ENCODE measurements at places on chromosomes 3 and 15.

GRCh38 chr3:27115352-27115751 lies 253.8 kb downstream of the NEK10 start:
- no peak for DNase-seq

DNA sequence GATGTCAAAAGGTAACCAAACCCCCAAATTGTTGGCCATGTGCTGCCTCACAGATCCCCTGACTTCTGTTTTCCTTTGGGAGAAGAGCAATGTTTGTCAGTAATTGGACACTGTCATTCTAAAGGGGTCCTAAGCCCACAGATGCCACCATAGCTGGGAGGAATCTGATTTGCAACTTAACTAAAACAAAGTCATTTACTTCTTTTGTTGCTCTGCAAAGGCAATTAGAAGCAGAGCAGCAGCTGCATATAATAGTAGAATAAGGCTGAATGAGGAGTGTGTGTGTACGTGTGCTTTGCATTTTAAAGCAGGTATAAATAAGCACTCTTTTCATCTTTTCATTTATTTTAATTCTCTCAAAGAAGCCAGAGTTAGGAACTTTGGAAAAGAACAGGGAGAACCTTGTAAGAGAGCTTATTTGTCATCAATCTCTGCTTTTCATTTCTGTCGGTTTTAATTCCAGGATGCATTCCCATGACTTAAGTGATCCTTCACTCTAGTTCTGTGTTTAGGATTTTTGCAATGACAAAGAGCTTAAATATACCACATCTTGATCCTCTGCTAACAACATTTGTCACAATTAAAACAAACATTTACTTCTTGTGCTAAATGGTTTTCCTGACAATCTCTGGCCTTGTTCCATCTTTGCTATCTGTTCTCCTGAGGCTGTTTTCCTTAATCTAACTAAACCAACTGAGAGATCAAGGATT lies 530.2 kb upstream of the CBLB start:
- no peak for DNase-seq

DNA sequence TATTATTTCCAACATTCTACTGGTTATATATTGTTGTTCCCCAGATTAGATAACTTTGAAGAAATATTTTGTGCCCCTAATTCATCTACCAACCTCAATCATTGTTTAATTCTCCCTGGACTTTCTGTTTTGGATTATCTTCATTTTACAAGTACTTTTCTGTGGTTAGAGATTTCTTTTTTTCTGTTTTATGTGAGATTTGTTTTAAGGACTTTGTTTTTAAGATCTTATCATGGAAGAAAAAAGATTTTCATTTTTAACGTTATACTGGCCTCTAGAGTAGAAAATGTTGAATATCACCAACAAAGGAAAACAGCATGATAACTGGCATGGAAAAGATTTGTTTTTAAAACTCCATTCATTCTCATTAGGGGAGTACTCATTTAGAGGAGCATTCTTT lies 210.9 kb upstream of the KCNMB2 start:
- DNase-seq = no peak

GRCh38 chr15:39622660-39623516 lies 42.0 kb downstream of the THBS1 start:
- DNase-seq = no peak

- peak; percentile 56 for DNase-seq
Measured at GRCh38 chr3:186107215-186108105, 1.4 kb downstream of the ETV5 start.
